ENCODE measurements at places on chromosomes 2 and 18.

DNA sequence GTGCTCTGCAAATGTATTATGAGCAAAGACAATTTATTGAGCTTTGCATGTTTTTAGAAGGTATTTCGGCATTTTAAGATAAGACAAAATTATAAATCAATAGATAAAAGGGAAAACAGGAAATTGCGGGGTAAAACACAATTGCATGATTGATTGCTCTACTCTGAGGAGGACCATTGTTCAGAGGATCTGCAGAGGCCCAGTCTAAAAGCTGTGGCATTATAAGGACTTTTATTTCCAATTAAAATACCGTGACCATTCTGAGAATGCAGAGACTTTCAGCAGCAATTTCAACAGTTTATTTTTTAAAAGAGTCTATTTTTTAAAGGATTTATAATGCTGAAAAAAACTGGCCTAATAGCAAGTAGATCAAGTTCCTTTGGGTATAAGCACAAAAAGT, 62.0 kb downstream of the TPGS2 start:
- no peak for DNase-seq

DNA sequence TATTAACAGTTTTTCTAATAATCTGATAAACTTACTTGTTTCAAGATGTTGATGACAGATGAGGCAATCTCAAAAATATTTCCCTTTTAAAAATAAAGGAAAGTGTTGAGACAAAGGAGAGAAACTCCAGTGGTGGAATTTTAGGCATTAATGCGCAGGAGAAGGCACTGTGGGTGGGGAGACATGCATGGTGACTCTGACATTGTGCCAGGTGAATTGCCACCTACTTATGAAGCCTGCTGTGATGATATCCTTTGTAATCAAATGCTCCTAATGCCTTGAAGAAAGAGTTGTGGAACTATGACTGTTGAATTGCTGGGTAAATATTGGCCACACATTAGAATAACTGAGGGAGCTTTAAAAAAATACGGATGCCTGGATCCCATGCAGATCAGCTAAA, 101.4 kb downstream of the PLA2R1 start:
- DNase-seq = no peak

DNA sequence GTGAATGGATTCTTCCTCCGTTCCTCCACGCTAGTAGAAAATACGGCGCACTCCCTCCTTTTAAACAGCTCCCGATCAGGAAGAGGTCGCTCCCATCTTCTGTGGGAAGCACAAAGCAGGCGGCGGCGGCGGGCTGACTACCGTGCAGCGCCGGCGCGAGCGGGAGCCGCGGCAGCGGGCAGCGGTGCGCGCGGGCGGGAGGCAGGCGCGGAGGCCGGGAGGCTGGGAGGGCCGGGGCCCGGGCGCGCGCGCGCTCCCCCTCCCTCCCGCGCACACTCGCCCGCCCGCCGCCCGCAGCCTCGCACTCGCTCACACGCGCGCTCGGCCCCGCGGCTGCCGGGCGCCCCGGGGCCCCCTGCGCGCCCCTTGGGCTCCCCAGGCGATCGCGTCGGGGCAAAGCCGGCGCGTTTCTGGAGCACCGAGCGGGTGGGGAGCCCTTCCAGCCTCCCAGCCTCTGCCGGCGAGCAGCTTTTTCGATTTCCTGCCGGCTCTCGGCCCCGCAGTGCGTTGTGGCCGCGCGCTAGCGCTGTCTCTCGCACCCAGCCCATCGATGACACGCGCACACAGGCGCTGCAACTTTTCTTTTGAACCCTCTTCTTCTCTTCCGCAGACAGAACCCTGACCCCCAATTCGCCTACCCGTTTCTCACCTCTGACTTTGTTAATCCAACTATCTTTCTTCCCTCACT, at the start of gene SLC8A1:
SLC8A1 (minus strand) TSS at position 173 of the 688 bp plus-strand sequence.
- DNase-seq = no peak

GRCh38 chr2:69453475-69454129, 16.4 kb upstream of the NFU1 start:
- no peak for DNase-seq

GRCh38 chr2:181627545-181627944, 29.4 kb downstream of the CERKL start:
- DNase-seq = no peak

DNA sequence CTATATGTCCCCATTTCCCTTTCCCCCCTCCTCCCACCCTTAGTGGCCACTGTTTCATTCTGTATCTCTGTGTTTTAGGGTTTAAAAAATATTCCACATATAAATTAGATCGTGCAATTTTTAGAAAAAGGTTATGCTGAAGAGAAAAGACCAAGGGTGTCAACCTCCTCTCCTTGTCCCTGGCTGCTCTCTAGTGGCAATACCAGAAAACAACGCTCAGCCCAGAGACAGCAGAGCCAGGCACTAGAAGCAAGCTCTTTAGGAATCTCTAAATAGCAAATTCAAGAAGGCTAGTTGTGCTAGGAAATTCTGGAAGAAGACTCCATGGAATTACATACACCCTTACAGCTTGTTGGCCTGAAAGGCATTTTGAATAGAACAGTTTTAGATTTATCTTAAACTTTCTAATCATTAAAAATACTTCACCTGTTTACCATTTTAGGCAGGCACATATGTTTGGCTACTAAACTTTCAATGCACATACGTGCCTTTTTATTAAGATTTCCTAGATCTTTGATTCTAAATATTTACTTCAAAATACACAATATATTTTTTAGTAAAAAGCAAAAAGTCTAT, 35.1 kb upstream of the RASGRP3 start:
- no peak for DNase-seq

- DNase-seq = no peak
Measured at GRCh38 chr18:77056344-77057005, 76.1 kb downstream of the MBP start.

GRCh38 chr18:78784861-78785260, 194.8 kb upstream of the SALL3 start:
- DNase-seq = no peak

DNA sequence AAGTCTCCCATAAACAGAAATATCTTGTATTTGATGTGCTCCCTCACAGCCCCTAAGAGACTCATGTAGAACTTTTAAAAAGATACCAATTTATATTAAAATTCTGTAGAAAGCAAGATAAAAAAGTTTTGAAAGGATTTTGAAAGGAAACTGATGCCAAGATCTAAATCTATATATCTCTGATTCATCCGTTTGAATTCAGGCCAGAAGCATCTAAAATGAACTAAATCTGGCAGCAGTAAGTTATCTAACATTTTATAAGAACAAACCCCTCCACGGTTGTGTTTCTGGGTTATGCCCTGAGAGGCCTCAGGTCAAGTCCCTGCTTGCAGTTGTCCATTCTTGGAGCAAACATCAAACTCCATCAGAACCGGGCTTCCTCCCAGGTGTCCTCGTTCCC, 165.8 kb downstream of the FBXO15 start:
- no peak for DNase-seq

DNA sequence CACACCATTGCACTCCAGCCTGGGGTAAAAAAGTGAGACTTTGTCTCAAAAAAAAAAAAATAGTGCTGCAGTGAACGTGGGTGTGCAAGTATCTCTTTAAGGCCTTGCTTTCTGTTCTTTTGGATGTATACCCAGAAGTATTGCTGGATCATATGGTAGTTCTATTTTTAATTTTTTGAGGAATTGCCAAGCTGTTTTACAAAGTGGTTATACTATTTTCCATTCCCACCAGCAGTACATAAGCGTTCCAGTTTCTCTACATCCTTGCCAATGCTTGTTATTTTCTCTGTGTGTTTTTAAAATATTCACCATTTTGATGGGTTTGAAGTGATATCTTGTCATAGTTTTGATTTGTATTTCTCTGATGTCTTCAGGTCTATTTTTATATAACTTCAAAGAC, 13.1 kb downstream of the ARMC9 start:
- no peak for DNase-seq

DNA sequence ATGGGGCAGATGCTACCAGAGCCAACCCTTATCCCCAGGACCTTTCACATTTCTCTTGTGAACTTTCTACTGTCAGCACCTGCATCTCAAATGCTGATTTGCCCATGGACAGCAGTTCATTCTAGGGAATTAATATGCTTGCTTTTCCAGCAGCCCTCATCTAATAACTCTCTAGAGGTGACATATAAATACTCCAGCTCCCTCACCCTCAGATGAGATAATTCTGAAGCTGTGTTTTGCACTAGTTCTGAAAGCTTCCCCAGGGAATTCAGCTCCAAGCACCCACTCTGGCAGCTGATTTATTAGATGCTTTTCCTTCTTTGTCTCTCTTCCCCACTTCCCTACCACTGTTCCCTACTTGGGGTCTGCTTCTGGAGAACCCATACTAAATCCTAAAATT, 62.1 kb downstream of the PLCL1 start:
- DNase-seq = no peak

DNA sequence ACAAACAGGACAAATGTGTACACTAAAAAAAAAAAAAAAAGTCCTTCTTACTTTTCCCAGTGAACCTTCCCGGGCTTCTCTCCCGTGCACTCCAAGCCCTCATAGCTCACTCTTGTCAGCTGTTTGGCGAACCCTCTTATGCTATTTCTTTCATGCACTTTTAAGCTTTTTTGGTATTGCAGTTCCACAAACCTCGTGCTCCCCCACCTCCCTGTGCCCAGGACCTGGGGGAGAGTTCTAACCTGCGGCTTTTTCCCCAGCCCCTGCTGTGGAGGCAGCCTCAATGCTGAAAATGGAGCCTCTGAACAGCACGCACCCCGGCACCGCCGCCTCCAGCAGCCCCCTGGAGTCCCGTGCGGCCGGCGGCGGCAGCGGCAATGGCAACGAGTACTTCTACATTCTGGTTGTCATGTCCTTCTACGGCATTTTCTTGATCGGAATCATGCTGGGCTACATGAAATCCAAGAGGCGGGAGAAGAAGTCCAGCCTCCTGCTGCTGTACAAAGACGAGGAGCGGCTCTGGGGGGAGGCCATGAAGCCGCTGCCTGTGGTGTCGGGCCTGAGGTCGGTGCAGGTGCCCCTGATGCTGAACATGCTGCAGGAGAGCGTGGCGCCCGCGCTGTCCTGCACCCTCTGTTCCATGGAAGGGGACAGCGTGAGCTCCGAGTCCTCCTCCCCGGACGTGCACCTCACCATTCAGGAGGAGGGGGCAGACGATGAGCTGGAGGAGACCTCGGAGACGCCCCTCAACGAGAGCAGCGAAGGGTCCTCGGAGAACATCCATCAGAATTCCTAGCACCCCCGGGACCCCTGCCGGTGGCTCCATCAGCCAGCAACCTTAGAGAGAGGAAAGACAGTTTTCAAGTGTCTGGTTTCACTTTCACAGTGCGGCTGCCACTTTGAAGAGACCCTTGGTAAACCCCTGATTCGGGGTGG, 826 bp downstream of the KCNE4 start:
- DNase-seq = no peak

GRCh38 chr2:240290432-240291336, 144.8 kb upstream of the GPC1 start:
- DNase-seq = no peak

DNA sequence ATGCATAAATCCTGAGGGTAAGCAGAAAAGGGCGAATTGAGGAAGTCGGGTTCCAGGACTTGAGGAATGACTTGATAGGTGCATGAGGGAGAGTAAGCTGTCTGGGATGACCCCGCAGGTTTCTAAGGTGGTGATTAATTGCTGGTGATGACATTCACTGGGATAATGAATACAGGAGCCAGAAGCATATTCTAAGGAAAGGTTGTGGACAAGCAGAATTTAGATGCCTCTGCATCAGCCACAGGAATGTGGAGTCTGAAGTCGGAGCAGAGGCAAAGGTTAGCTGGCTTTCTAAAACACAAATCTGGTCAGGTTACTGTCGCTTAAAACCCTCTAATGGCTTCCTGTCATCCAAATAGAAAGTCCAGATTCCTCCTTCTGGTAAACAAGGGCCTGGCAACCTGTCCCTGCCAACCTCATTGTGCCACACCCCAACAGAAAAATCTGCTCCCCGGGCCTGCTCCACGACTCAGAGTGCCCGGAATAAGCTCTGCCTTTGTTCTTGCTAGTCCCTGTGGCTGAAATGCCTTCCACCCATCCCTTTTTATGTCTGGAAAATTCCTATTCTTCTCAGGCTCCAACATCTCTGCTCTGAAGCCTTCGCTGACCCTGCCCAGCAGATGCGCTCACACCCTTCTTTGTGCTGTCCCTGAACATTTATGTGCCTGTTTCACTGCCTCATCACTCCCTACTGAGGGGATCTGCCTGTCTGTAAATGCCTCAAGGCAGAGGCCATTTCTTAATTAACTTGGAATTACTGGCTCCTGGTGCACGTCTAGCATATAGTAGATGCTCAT, 11.3 kb upstream of the TMEM214 start:
- DNase-seq = no peak

DNA sequence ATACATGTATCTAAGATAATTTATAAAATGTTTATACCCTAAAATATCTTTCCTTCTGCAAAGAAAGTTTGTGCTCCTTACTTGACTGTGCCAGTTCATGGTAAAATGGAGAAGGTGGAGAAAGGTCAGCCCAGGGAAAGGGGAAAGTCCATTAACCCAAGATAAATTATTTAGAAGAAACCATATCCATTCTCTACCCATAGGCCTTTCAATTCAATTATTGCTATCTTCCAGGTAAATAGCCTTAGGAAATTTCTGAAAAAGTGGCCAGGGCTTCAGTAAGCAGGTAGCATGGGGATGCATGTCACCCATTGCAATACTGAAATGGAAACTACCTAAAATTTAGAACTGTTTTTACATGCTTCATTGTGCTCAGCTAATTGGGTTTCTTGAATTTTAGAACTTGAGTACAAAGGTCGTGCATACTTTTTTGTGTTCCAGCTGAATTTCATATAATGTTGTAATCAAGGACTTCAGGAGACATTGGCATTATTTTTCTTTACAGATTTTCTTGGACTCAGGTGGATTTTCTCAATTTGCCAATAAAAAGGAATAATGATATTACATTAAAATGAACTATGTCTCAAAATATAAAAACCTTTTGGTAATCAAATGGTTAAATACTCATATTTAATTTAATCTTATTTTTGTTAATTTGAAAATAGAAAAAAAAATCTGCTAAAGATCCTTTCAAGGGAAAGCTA, 124.9 kb downstream of the CSRNP3 start:
- no peak for DNase-seq

GRCh38 chr2:188016917-188017316, 274.8 kb upstream of the GULP1 start:
- DNase-seq = no peak

DNA sequence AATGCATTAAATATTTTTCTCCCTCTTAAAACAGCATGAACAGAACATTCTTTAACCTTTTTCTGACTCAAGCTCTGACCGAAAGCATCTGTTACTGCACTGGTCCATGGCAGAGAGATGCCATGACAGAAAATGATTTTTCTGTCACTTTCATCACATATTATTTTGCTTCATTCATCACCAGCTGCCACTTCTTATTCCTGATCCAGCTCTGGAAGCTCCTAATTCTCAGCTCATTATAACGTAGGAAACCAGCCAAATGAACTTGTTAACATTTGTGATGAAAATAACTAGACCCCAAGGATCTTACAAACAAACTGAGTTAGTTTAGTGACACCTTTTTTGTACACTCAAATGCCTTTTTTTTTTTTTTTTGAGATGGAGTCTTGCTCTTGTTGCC, 7.6 kb upstream of the CFLAR start:
- DNase-seq = no peak

DNA sequence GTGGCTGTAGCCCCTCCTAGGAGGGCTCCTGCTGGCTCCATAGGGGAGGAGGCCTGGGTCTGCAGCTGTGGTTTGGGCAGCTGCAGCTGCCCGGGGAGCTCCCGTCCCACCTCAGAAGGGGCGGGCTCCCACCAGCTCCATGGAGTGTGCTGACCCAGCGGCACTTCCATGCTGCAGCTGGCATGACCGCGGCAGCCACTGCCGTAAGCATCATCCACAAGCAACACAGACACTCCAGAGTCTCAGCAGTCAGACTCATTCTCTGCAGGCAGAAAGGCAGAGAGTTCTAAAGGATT, 660.1 kb upstream of the RAB6C start:
- DNase-seq = no peak

Data from stimulated activated CD8-positive, alpha-beta memory T cell treated with anti-CD3 and anti-CD28 coated beads, Interleukin-15, amount 100 ng/mL, for 1 hour (primary cell).